ENCODE measurements at places on chromosomes 2 and 18.

DNA sequence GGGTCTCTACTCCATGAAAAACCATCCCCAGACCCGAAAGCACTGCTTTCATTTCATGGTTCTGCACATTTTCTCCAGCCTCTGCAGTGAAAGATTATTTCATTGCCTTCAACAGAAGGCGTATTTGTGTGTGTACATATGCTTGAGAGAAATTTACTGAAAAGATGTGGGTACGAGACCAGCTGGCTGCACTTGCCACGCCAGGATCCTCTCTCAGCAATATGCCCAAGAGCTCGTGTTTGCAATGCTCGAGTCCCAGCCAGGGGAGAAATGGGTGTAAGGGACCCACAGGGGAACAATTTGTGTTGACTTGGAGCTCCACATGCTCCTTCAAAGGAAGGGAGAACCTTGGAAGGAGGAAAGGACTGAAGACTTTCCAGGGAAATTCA, 37.3 kb downstream of the TMEM177 start:
- no peak for DNase-seq

DNA sequence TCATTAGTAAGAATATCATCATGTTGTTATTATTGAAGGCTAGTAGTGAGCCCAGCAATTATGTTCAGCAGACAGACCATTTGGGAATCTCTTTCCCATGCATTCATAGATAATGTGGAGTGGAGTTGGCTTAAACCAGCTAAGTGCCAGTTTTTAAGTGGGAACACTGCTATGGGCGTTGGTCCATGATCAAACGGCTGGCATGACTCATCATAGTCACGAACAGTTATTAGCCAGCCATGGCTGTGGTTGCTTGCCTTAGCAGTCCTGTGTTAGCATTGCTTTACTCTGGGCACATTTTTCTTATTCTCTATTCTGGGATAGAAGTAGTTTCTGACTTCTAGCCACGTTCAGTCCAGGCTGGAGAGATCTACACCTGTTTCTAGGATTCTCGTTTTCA, 17.7 kb downstream of the EIF4E2 start:
- DNase-seq = no peak

DNA sequence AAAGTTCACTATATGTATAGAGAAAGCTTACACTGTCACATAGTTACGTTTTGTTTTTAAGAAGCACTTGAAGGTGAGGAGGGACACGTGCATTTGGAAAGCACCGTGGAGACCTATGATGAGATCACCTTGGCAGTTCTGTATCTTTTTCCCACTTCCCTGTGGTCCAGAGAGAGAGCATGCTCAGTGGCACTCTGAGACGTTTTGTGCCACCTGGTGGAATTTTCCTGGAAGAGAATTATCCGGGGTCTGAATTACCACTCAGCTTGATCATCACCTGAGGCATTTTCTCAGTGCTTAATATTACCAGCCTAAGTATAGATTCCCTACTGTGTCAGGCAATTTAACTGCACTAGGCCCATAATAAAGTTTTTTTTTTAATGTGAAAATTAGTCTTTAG, 469.4 kb upstream of the SMIM21 start:
- DNase-seq = no peak

DNA sequence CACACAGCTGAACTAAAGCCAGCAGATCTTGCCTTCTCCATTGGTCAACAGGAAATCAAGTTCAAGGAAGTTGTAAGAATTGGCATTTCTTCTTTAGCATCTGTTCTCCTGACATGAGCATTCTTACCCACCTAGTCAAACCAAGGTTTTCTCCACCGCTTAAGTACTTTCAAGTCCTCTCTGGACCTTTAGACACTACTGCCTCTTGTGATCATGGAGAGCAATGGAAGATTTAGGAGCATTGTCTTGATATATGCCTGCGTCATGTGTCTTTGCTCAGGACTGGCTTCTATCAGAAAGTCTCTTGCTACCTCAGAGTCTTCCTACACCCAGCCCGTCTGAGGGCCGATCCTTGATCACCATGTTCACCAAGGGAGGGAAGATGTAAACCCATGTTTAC, 262.2 kb downstream of the PHLPP1 start:
- no peak for DNase-seq

GRCh38 chr2:46976556-46977279, 61.1 kb upstream of the MCFD2 start:
- no peak for DNase-seq

Data from DMS 273 treated with DMSO at 0.1 percent for 48 hours (cell line).